ENCODE measurements at places on chromosomes 4 and X. TPM values are rescaled to one million over a fixed set of nuclear protein-coding genes. Genes with fewer than 3 reads are reported as not detected.

Gene SPARCL1
- total RNA-seq = 0.88 TPM

Gene MCF2
- total RNA-seq = 0.07 TPM

Gene NXF2
- total RNA-seq = not detected

Gene SRPK3
- total RNA-seq = 0.07 TPM

Gene TCEAL7
- 1.9 TPM for total RNA-seq

Data from pulmonary artery endothelial cell (primary cell).